ENCODE measurements at places on chromosomes 12 and 14. TPM values are rescaled to one million over a fixed set of nuclear protein-coding genes. Genes with fewer than 3 reads are reported as not detected.

The CMA1 gene
- 0.26 TPM for polyA plus RNA-seq

The SAMD15 gene
- 5.7 TPM for polyA plus RNA-seq

The MSRB3 gene
- polyA plus RNA-seq = 24.5 TPM

The PLEKHD1 gene
- polyA plus RNA-seq = 0.23 TPM

The PTPN21 gene
- polyA plus RNA-seq = 24.4 TPM

The C12orf50 gene
- 0.40 TPM for polyA plus RNA-seq

The GPR68 gene
- polyA plus RNA-seq = 1.2 TPM

DNA sequence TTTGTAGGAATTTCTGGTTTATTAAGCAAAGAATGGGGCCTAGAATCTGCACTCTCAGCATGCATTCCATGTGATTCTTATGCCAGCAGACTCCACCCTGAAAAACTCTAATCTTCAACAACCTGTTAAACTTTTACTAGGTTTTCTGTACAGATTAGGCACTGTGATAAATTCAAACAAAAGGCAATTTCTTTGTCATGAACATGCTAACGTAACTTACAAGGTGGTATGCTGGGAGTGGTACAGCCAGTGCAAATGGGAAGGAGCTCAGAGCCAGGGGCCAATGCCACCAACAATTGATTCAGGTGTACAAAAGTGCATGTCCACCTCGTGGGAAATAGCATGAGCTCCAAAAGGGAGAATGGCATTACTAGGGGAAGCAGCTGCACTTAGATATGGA is 83.0 kb downstream of the PPFIBP1 start:
- no peak for DNase-seq

- DNase-seq = no peak
These were observed 134.4 kb upstream of the GRIP1 start for GRCh38 chr12:66813137-66813892.

DNA sequence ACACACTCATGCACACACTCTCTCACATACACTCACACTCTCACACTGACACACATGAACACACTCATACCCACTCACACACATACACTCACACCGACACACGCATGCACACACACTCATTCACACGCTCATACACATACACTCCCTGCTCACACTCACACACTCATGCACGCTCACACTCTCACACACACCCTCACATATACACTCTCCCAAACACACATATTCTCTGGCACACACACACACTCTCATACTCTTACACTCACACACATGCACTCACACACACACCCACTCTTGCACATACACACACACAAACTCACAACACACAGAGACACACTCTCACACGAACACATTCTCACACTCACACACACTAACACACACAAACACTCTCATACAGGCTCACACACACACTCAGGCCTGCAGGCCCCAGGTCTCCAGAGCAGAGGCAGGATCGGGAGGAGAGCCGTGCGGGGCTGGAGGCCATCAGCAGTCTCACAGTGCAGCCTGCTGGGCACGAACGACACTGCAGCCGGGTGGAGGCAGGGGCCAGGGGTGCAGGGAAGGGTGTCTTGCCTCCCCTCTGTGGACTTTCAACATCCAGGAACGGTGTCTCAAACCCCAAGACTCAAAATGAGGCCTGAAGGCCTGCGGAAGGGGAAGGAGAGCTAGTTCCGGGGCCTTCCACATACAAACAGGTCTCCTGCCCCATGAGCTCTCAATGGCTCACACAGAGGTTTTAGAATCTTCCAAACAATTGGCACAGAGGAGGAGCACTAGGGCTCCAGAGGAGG is 148.7 kb downstream of the ANO2 start:
- peak; percentile 46 for DNase-seq

GRCh38 chr12:6047249-6048237 is 76.9 kb downstream of the VWF start:
- no peak for DNase-seq

GRCh38 chr14:102229071-102229738 is 75.8 kb downstream of the MOK start:
- DNase-seq = no peak

DNA sequence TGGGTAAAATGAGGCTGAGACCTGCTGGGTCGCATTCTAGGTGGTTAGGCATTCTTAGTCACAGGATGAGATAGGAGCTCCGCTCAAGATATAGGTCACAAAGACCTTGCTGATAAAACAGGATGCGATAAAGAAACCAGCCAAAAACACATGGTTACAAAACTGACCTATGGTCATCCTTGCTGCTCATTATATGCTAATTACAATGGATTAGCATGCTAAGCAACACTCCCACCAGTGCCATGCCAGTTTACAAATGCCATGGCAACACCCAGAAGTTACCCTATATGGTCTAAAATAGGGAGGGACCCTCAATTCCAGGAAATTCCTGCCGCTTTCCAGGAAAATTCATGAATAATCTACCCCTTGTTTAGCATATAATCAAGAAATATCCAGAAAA is 132.4 kb downstream of the BRMS1L start:
- no peak for DNase-seq

- DNase-seq = no peak
These were observed 4.2 kb downstream of the BAG5 start for GRCh38 chr14:103558071-103558882.

- DNase-seq = no peak
These were observed 266.7 kb downstream of the ALG10 start for GRCh38 chr12:34288963-34289345.

DNA sequence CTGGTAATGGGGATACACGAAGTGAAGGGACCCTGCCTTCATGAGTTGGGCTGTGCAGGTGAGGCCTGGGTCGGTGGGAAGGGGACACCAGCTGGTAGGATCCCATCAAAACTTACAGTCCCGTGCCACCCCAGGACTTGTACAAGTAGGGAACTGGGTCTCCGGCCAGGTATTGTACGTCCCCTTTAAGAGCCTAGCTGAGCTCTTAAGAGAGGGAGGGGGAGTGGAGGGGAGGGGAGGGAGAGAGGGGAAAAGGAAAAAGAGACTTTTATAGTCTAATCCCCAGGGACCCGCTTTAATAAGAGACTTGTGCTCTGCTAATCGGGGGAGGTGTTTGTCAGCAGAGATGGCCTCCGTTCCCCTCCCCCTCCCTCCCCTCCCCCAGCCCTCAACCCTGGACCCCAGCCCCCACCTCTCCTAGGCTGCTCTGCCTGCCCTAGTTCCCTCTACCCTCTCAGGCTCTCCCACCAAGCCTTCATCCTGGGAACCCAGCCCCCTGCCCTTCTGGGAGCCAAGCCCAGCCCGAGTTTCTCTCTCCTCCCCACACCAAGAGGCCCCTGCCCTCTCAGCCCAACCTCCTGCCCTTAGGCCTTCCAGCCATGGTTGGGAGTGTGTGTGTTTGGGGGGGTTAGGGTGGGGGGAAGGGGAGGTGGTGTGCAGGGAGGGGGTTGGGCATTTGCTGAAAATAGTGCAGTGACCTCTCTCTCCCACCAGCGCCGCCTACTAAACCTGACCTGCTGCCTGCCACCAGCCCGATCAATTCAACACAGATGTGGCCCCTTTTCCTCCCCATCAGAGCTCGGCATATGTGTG is 2.6 kb downstream of the GDF11 start:
- peak; percentile 42 for DNase-seq

Data from right lung (tissue), 10 donors.